ENCODE measurements at places on chromosomes 7 and 10. TPM values are rescaled to one million over a fixed set of nuclear protein-coding genes. Genes with fewer than 3 reads are reported as not detected.

The NPFFR1 gene
- total RNA-seq, result 0.03 TPM

The COL28A1 gene
- total RNA-seq, result 0.22 TPM

The AGBL3 gene
- 2.5 TPM for total RNA-seq

The SYT15 gene
- 0.77 TPM for total RNA-seq

The CREB3L2 gene
- 12.9 TPM for total RNA-seq

DNA sequence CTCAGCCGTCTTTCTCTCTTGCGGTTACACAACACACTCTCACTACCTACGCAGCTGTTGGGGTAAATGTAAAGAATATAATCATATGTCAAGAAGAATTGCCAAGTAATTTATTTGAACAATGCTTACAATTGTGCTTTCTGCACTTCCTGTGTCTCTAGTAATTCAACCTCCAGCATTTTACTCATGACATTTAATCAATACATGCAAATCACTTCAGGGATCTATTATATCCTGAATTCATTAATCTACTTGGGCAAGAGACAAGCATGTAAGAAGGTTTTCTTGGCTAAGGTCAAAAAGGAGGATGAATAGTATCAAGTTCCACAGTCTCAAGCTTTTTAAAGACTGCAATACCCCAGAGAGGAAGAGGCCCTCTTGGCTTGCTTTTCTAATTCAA, 562.9 kb upstream of the ADARB2 start:
- no peak for DNase-seq

- DNase-seq, result no peak
Measured at GRCh38 chr10:78292250-78292981, 258.8 kb downstream of the RPS24 start.

DNA sequence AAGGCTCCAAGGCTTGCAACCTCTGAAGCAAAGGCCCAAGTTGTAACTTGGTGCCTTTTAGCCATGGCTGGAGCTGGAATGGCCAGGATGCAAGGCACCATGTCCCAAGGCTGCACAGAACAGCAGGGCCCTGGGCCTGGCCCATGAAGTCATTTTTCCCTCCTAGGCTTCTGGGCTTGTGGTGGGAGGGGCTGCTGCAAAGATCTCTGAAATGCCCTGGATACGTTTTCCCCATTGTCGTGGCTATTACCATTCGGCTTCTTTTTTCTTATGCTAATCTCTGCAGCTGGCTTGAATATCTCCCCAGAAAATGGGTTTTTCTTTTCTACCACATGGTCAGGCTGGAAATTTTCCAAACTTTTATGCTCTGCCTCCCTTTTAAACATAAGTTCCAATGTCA, 234.2 kb downstream of the CDK14 start:
- no peak for DNase-seq

GRCh38 chr10:126407831-126408230, 19.6 kb upstream of the ADAM12 start:
- no peak for DNase-seq

DNA sequence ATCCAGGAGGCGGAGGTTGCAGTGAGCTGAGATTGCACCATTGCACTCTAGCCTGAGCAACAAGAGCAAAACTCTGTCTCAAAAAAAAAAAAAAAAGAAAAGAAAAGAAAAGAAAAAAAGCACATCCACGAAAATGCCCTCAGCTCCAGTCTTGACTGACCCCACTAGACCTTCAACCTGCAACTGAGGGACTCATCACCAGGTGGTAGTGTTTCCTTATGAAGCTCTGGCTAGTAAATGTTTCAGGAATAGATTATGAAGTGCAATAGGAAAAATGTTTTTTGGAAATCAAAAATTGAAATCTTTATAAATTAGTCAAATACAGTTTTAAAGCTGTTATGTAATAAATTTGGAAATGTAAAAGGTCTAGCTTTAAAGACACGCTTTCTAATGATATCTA, 22.4 kb downstream of the TLL2 start:
- DNase-seq, result no peak

GRCh38 chr7:131289051-131289450, 38.6 kb upstream of the MKLN1 start:
- no peak for DNase-seq

- peak; percentile 52 for DNase-seq
Measured at GRCh38 chr10:32256613-32257437, 90.1 kb downstream of the EPC1 start.

GRCh38 chr7:71486856-71487628, 355.1 kb downstream of the GALNT17 start:
- DNase-seq, result no peak

Measured in CD4-positive, alpha-beta T cell (primary cell).